ENCODE measurements at places on chromosomes 16 and 17.

DNA sequence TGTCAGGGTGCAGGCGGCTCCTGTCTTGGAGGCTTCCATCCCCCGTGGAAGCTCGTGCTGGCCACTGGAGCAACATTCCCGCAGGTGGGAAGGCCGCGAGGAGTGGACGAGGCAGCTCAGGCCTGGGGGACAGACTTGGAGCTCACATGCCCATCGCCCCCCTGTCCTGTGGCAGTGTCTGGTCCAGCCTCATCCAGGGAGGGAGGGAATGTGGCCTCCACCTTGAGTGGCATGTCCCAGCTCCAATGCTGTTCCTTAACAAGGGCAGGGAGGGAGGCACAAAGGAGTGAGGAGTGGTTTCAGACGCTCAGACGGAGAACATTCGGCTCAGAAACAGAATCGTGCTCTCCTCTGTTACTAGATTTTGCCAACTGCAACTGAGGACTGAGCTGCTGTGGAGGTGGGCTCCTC lies 159.4 kb upstream of the CHMP6 start:
- DNase-seq: peak; percentile 90

- DNase-seq: peak; percentile 88
Measured at GRCh38 chr17:47253541-47254402, at the start of gene ITGB3. ITGB3 (plus strand) TSS chr17:47253827; CDS start chr17:47253862, 35 bp downstream.

- no peak for DNase-seq
Measured at GRCh38 chr17:6425407-6425806, 9.5 kb downstream of the AIPL1 start.

DNA sequence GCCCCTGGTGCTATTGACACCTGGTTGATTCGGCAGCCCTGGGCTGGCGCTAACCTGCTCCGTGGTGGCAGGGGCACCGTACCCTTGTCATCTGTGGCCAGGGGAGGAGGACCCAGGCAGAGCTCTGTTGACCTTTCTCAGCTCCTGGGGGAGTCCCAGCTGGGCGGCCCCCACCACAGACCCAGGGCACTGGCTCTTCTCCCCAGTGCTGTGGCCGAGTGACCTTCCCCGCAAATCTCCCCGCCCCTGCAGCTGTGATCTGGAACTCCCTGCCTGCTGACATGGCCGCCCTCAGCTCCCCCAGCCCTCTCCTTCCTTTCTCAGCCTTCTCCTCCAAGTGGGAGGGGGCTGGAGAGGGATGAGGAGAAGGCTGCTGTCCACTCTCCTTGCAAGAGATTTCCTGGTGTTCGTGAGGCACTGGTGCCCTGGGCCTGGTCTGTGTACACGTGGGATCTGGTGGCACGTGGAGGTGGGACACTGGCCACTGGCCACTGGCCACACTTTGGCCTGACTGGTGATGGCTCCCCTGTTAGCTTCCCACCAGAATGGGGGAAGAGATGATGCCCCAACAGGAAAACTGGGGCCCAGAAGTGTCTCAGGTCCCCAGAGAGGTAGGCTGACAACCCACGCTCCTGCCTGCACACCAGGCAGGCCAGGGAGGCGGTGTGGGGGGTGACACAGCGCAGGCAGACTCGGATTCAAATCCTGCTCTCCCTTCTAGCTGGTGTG lies 8.2 kb downstream of the FMNL1 start:
- DNase-seq: no peak

- DNase-seq: no peak
Measured at GRCh38 chr16:87374313-87374712, 9.3 kb downstream of the FBXO31 start.

- DNase-seq: no peak
Measured at GRCh38 chr16:59848296-59848695, 1114.2 kb upstream of the GOT2 start.

DNA sequence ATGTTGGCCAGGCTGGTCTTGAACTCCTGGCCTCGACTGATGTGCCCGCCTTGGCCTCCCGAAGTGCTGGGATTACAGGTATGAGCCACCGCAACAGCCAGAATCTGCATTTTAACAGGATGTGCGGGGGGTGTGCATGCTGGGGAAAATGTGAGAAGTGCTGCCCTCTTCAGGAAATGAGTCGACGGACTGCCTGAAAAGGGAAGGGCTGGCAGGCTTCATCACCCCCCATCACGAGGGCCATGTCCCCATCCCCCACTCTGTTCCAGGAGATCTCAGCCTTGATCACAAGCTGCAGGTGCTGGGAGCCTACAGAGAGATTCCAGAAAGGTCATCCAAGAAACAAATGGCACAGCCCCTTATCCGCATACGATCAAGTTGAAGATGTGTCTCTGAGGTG lies 195.3 kb upstream of the RPL38 start:
- no peak for DNase-seq

DNA sequence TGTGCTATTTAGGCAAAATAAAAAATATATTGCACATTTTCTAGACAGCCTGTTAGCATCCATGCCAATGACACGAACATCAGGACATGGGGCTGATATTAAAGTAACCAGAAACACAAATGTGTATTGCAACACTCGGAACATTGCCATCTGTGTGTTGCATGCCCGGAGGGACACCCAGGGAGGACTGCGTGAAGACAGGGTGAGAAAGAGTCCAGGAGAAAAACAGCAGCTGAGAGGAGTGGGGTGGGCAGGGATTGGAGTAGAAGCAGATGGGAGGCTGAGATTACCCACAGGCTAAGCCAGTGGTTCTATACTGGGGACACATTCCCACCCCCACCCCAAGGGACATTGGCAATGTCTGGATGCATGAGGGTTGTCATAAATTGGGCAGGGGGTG lies 114.8 kb downstream of the GRIN2A start:
- DNase-seq: no peak

DNA sequence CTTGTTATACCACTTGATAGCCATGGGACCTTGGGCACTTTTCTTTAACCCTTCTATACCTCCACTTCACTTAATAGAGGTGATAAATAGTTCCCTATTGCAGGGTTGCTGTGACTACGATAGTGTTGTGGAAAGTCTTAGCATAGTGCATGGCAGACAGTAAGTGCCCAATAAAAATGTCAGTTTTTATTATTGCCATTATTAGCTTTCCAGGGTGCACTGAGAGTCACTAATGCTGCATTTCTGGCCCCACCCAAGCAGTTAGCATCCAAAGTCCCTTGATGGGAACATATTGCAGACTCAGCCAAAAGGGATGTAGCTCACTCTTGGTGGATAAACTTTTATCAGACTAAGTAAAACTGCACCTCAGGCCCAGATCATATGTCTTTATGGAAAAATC lies 41.5 kb upstream of the TEKT3 start:
- no peak for DNase-seq

- DNase-seq: no peak
Measured at GRCh38 chr17:5557990-5558389, 26.3 kb downstream of the NLRP1 start.

DNA sequence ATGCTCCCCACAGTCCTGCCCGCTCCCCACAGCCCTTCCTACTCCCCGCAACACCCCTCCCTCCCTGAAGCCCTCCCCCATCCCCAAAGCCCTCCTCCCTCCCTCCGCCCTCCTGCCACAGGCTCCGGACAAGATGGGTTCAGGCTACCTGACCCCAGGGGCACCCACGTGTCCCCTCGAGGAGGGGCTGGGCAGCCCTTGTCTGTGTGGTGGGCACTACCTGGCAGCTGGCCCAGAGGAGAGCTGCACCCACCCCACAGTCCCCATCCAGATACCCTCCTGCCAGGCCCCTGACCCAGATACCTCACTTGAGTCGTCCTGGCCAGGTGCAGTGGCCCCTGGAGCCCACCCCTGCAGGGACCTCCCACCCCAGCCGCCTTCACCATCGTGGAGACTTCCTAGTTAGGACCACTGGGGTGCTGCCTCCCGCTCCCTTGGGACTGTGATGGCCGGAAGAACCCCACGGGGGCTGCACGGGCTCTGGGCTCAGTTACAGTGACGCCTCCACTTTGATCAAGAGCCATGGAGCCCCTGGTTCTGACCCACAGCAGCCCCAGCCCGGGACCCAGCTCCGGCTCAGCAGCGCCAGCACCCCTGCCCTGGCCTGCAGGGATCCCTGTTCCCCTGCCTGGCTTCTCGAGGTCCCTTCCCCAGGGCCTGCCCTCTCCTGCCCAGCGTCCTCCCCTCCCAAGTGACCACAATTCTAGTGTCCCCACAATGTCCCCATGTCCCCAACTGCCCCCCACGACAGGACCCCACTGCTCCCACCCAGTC lies 806 bp downstream of the PERCC1 start:
- no peak for DNase-seq

DNA sequence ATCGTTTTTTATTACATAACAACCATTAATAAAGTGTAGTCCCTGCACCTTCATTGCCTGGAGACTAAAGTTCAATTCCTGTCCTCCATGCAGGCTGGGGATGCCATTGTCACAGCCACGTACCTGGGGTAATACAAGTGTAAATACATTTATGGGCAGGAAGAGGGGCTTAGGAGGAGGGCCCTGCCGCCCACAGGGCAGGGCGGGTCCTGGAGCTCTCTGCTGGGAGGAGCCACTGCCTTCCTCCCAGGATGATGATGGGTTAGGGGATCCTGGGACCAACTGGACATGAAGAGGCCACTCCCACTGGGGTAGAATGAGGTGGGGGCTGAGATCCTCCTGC lies 44.1 kb upstream of the SLC38A10 start:
- no peak for DNase-seq

- DNase-seq: no peak
Measured at GRCh38 chr17:33929181-33929724, 325.8 kb upstream of the CCL2 start.

- DNase-seq: no peak
Measured at GRCh38 chr17:67565068-67565467, 152.7 kb upstream of the NOL11 start.

DNA sequence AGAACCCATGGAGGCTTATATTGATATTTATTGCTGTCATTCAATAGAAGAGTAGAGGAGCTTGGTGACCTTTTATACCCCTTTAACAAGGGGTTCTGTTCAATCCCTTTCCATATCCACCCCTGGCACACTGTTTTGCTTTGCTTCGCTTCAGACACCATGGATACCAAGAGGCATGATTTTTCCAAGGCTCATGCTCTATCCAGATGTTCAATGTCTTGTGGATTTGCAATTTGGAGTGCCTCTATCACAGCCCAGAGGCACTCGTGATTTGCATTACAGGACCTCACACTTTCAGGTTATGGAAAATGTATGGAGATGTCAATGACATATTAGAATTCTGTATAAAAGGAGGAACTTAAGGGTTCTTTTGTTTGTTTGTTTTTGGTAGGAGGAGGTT lies 21.5 kb downstream of the CFAP20 start:
- no peak for DNase-seq

- DNase-seq: no peak
Measured at GRCh38 chr16:88651276-88651988, 579 bp upstream of the CYBA start.

GRCh38 chr17:50944054-50944901 lies 78.1 kb upstream of the TOB1 start:
- DNase-seq: peak; percentile 67

GRCh38 chr16:57757883-57758282 lies 22.3 kb downstream of the KATNB1 start:
- no peak for DNase-seq

GRCh38 chr17:80187090-80187489 lies 17.3 kb downstream of the CARD14 start:
- DNase-seq: peak; percentile 58

- peak; percentile 67 for DNase-seq
Measured at GRCh38 chr17:78128551-78129350, at the start of gene TMC6. TMC6 (minus strand) TSS chr17:78128755; CDS start chr17:78126832, 1,923 bp downstream.

DNA sequence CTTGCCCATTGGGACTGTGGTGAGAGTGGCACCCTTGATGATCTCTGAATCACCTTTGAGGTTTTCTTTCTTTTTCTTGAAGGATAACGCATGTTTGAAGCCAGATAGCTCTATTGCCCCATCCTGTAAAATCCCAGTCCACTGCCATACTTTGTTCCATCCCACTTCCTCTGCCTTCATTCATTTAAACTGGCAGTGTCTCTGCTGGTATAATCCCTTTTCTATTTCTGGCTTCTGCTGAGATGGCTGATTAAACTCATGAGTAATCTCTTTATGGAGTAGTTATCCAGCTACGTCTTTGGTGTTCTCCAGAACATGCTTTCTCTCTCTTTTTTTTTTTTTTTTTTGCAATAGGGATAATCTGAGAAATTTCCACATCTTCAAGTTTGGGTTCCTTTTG lies 656.5 kb upstream of the SALL1 start:
- DNase-seq: no peak

DNA sequence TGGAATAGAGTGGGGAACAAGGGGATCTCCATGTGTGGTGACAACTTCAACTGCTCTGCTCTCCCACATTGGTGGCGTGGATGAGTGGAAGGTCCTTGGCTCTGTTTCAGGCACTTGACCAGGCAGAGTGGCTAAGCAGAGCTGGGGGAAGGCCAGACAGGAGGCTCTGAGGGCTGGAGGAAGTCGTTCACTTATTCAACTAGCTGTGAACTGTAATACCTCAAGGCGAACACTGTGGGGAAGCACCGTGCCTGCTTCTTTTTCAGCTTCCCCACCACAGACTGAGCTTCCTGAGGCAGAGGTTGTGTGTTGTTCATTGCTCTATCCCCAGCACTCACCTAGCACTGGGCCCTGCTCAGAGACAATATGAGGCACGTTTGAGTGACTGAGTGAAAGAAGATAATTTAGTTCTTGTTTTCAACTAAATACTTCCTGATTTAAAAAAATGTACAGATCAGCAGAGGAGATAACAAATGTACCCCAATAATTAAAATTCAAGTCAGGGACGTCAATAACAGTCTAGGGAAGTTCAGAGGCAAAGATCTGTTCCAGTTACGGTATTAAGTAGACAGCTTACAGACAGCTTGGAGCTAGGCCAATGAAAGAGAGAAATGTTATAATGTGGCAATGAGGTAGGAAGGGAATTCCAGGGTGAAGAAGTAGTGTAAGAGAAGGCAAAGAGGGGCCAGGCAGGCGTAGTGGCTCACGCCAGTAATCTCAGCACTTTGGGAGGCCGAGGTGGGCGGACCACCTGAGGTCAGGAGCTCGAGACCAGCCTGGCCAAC lies 34.7 kb downstream of the MYO18A start:
- peak; percentile 65 for DNase-seq

GRCh38 chr17:6796017-6796886 lies 20.2 kb downstream of the FBXO39 start:
- no peak for DNase-seq

- no peak for DNase-seq
Measured at GRCh38 chr17:29524692-29525091, 42.1 kb downstream of the ABHD15 start.

- DNase-seq: no peak
Measured at GRCh38 chr16:73846356-73846755, 450.3 kb upstream of the PSMD7 start.

DNA sequence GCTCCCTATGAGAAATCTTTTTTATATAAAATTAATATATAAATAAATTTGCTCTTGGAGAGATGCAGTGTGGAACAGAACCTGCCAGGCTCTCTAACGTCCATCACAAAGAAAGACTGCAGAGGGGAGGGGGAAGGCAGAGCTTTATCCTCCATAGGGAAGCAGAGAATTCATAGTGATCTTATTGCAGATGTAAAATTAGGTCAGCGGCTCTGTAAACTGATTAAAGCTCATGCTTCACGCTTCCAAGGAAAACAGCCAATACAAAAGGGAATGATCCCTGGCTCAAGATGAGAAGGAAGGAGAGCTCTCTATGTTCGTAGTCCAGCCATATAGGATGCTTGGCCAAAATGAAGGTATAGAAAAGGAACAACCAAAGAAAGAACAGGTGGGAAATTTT lies 532.3 kb upstream of the PSMD7 start:
- DNase-seq: no peak

GRCh38 chr17:34822007-34822739 lies 139.1 kb downstream of the CCT6B start:
- DNase-seq: no peak

- DNase-seq: no peak
Measured at GRCh38 chr17:33939959-33940358, 315.1 kb upstream of the CCL2 start.

- no peak for DNase-seq
Measured at GRCh38 chr16:51624080-51624775, 473.2 kb upstream of the SALL1 start.

- DNase-seq: no peak
Measured at GRCh38 chr16:81424771-81425170, 19.8 kb upstream of the CMIP start.

All from AG08396 (cell line).